Kidney (tissue), 22 donors: ENCODE measurements at places on chromosomes 5 and 9. TPM values are rescaled to one million over a fixed set of nuclear protein-coding genes. Genes with fewer than 3 reads are reported as not detected.

The SRP19 gene
- 33.0 TPM for total RNA-seq

The IDNK gene
- total RNA-seq = 7.4 TPM

The TRIM14 gene
- 26.3 TPM for total RNA-seq

The FBP2 gene
- not detected for total RNA-seq

GRCh38 chr9:19358701-19359100 is 21.3 kb downstream of the RPS6 start:
- no peak for DNase-seq

DNA sequence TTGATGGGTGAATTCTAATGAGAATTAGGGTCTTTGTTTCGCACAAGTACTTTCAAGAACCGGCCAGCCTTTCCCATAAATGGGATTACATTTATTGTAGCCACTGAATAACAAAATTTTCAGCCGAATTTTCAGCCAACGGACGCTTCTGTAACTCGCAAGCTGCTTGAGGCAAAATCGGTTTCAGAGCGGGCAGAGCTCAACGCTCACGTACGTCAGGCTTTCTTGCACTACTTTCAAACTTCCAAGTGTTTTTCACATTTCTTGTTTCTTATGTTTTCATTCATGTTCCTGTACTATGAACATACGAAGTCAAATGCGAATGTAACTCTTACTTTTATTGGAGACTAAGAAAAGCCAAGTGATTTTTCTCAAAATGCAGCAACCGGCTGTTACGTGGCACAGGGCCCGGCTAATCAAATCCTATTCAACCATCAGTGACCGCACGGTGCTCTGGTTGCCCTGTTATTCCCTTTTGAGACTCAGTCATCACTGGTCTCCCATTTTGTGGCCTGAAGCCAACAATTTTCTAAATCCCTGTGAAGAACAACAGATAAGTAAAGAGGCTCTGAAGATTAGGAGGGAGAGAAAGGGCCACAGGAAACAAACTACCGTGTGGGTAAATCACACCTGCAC is 68.5 kb downstream of the SLC28A3 start:
- no peak for DNase-seq

DNA sequence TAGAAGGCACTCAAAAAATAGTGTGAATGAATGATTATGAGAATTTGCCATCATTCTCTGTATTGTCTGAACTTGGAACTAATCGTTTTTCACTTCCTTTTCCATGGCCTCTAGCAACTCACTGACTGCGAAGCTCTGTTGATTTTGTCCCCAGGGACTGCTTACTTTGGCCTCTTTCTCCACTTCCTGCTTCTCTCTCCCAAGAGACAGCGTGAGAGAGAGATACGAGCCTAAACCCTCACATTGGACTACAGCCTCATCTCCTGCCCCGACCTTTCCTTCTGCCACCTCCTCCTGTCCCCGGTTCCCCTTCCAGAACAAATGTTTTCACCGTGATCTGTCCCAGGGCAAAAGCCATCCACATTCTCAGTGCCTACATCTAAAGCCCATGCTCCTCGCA is 300.8 kb upstream of the PANK3 start:
- no peak for DNase-seq

DNA sequence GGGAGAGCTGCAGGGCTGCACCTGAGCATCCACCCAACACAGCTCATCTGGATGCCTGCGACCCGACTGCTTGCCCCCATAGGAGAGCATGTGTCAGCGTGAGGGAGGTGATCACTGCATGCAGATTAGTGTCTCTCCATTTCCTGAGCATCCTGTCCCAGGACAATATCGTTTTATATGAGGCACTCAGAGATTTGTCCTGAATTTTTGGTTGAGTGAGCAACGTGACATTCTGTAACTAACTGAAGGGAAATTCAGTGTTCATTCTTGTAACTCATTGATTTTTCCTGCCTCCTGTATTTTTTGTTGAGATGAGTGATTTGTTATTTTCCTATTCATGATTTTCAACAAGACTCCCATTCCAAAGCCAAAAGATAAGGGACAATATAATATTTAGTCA is 20.7 kb upstream of the ANKRD34B start:
- no peak for DNase-seq

- DNase-seq = no peak
Observed at GRCh38 chr5:102901424-102902134, 146.5 kb downstream of the PAM start.
